ENCODE measurements at places on chromosomes 16 and 17.

GRCh38 chr17:63533433-63534077, 10.4 kb downstream of the KCNH6 start:
- DNase-seq, result no peak

- peak; percentile 65 for DNase-seq
Measured at GRCh38 chr16:57383276-57384247, 11.3 kb downstream of the CX3CL1 start.

DNA sequence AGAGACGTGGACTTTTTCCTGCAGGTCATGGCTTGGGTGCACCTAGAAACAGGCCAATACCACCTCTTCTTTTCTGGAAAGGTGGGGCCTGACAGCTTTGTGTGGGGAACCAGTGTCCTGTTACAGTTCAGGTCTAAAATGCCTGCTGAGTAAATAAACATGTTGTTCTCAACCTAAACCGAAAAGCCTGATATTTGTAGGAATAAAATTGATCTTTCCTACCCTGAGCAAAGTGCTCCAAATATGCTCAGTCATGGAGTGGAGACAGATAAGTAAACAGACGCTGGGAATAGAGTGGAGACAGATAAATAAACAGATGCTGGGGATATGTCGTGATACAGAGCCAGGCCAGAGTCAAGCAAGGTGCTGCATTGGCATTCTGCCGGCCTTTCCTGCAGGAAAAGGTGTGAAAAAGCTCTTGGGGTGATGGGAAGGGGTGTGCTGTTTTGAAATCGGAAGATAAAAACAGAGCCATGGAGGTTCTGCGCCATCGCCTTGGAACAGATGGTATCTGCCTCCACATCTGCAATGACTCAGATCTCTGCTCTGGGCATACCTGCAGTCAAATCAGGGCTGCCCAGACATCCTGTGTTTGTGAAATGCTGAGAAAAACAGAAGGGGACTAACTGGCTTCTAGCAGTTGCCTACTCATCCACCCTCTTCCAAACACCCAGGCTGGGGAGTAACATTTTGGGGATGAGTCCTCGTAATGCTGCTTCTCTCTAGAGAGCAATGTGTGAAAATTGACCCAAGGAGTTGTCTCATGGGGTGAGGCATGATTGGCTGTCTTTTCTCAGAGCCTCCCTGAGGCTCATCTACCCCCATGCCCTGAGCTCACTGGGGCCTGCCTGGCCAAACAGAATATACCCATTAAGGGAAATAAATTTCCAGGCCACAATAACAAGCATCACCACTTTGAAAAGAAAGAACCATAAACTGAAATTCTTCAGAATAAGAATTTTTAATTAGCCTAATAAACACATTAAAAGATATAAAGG, 16.8 kb upstream of the TRPV2 start:
- DNase-seq, result no peak

- DNase-seq, result no peak
Measured at GRCh38 chr16:25692351-25692741, 587 bp downstream of the HS3ST4 start.

DNA sequence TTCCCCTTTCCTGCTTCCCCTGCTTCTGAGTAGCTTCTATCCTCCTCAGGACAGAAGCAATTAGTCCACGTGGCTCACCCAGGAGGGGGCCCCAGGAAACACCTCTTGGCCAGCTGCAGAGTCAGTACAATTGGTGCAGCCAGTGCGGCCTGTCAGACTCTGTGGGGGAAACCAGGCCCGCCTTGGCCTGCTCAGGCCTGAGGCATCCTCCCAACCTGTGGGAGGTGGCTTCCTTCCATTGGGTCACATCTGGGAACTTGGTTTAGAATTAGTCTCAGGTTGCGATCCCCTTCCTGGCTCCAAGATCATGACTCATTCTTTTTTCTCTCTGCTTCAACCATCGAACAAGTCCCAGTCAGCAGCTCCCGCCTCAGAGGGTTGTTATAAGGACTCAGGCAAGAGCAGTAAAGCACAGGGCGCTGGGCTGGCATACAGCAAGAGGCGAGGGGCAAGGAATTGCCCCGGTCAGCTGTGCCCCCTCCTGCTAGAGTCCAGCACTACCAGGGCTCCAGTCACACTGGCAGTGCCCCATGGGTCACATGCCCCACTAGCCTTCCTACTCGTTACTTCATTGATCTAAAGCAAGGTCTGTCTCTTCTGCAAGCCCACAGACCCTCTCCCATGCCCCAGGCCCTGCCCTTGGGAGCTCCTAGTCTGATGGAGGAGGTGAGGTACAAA, 8.1 kb upstream of the EPX start:
- peak; percentile 94 for DNase-seq

DNA sequence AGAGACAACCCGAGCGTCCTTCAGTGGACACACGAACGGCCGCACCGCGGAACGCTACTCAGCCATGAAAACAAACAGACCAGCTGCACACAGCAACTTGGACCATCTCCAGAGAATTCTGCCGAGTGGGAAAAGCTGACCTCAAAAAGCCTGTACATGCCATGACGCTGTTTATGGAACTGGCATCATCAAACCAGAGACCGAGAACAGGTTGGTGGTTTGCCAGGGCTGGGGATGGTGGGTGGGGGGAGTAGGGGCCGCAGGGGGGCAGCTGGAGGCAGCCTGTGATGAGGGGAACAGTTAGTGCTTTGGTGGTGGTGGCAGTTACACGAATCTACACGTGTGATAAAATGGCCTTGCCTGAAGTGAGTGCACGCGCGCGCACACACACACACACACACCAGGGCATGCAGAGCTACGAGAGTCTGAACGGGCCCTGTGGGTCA, 169.8 kb downstream of the LAT start:
- DNase-seq, result no peak

DNA sequence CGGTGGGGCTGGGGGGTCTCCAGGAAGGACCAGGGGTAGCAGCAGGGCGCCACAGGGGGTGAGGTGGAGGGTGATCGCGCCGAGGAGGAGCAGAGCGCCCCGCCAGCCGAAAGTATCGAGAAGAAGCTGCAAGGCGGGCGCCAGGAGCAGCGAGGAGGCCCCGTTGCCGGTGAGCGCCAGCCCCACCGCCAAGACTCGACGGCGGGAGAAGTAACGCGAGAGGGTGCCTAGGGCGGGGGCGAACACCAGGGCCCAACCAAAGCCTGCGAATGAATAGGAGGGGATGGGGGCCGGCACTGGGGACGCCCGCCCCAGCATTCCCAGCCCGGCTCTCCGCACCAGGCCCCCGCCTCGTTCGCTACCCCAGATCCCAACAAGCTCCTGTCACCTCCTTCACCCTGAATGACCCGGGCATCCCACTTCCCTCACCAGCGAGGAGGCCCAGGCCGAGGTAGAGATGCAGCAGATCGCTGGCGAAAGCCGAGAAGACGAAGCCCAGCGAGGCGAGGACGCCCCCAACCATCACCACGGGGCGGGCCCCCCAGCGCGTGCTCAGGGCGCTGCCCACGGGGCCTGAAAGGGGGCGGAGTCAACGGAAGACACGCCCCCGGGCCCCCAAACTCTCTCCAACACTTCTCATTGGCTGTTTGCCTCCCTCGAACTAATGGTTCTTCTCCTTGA, 1.3 kb downstream of the SLC16A11 start:
- DNase-seq, result no peak

DNA sequence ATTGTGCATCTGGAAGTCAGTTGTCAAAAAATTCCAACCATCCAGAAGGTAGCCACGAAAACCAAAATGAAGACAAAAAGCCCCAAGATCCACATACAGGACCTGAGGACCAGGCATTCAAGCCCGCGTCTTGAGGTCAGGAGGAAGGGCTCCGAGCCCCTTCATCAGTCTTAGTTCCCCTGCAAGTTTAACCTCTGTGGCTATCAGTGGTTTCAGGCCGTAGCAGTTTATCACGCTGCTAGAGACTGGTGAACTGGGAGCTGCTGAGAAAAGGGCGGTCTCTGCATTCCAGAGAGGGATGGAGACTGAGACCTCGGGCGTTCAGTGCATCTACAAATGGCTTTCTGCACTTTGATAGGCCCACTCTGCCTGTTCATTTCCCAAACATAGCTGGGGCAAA, 70.6 kb downstream of the IRF8 start:
- peak; percentile 45 for DNase-seq

DNA sequence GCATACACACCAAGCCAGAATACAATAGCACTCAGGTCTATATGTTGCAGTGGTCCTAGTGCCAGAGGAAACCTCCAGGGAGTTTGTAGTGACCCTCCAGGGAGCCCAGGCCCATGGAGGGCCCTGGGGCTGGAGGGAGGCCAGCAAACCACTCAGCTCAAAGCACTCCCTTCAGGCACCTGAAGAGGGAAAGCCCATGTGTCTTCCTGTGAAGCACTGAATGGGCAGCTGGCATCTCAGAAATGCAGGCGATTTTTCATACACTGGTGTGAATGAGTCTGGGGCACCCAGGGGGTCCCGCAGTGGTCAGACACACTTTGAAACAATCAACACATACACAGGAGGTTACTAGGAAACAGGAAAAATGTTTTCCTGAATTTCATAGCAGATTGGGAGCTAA, 12.8 kb downstream of the TBC1D26 start:
- DNase-seq, result no peak

GRCh38 chr17:58120195-58120822, 27.9 kb upstream of the OR4D1 start:
- peak; percentile 65 for DNase-seq

DNA sequence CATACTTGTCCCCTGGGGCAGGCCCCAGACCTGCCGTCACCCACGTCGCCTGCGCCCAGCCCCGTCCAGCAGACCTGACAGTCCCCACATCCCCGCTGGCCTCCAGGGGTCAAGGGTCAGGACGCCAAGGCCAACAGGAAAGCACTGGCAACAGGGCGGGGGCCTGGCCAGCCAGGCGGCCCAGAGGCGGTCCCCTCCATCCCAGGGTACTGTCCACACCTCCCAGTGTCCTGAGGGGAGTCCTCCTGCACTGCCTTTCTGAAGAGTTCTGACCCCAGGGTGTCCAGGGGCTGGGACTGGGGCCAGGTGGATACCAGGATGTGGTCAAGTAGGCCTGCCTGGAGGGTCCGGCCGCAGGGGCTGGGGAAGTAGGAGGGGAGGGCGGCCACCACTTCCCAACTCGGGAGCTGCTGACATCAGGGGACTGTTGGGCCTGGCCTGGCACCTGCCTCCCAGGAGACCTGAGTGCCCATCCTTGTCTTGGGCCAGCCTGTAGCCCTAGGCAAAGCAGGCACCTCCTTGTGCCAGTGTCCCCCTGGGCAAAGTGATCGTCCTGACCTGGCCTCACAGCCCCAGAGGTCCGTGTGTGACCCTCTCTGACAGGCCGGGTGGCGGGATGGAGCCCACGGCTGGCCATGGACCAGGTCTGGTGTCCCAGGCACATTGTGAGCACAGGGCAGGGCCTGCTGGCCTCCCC, 6.7 kb upstream of the AXIN1 start:
- DNase-seq, result no peak

GRCh38 chr16:69116256-69116875, 10.9 kb downstream of the HAS3 start:
- DNase-seq, result no peak

DNA sequence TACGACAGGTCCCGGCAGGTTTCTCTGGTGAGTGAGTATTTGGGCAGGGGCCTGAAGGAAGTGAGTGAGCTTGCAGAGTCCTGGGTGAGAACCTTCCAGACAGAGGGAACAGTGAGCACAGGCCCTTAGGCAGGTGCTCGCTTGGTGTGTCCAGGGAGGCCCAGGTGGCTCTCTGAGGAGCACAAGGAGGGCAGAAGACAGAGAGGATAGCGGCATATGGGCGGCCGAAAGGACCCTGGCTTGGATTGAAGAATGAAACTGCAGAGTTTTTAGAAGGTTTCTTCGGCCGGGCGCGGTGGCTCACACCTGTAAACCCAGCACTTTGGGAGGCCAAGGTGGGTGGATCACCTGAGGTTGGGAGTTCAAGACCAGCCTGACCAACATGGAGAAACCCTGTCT, 6.7 kb downstream of the DRG2 start:
- no peak for DNase-seq

GRCh38 chr16:65312071-65312470, 190.2 kb upstream of the CDH11 start:
- no peak for DNase-seq

- no peak for DNase-seq
Measured at GRCh38 chr16:48292452-48292851, 45.1 kb upstream of the ABCC11 start.

GRCh38 chr17:38349097-38349730, 2.4 kb upstream of the SOCS7 start:
- DNase-seq, result peak; percentile 92

DNA sequence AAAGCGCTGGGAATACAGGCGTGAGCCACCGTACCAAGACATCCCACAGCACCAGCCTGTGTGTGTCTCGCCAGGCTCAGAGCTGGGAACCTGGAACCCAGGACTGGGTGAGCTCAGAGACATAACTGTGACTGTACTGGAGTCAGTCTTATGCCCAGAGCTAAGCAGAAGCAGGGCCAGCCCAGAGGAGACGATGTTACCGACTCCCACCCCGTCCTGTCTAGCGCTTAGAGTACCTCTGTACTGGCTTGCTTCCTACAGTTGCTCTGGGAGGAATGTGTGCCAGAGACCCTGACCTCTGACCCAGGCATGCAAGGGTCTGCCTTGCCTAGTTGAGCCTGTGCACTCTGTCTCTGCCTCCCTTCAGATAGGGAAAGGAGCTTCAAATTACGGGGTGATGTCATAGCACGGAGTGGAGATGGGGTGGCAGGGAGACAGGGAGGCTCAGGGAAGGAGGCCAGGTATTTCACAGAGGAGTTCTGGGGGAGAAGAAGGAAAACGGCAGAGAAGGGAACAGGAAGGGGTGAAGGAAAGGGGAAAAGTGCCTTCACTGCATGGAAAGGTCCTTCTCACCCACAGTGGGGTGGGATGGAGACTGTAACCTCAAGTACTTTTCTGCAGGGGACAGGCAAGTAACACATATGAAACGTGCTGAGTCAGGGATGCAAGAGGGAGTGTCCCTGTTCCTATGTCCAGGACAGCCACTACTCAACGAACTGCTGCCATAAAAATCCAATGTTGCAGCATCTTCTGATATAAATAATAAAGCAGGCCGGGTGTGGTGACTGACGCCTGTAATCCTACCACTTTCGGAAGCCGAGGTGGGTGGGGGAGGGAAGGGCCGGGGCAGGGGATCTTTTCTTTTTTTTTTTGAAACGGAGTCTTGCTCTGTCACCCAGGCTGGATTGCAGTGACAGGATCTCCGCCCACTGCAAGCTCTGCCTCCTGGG, 5.8 kb upstream of the ARMC5 start:
- DNase-seq, result no peak
